ENCODE measurements at places on chromosomes 16 and 17.

DNA sequence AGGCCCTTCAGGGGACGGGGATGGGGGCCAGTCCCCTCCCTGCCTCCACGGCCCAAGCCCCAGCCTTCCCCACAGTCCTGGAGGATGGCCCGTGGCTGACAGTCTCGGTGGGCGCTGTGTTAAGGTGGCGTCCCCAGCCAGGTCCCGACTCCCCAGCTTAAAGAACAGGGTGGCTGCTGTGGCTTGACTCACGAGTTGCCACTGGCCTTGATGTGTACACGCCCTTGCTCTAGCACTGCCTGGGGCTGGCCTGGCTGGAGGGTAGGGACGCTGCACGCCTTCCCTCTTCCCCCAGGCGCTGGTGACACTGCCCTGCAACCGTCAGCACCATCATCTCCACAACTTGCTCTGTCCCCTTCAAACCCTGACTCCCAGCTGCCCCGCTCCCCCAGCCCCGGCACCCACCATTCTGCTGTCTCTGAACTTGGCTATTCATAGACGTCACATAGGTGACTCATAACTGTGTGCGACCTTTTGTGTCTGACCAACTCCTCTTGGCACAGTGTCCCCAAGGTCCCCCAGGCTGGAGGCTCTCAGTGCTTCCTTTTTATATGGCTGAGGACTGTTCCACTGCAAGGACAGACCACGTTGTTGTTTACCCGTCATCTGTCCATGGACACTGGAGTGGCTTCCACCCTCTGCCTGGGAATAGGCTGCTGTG is 6.3 kb downstream of the GNPTG start:
- peak; percentile 10 for DNase-seq

- no peak for DNase-seq
Measured at GRCh38 chr17:9729735-9730420, 61.5 kb downstream of the DHRS7C start.

DNA sequence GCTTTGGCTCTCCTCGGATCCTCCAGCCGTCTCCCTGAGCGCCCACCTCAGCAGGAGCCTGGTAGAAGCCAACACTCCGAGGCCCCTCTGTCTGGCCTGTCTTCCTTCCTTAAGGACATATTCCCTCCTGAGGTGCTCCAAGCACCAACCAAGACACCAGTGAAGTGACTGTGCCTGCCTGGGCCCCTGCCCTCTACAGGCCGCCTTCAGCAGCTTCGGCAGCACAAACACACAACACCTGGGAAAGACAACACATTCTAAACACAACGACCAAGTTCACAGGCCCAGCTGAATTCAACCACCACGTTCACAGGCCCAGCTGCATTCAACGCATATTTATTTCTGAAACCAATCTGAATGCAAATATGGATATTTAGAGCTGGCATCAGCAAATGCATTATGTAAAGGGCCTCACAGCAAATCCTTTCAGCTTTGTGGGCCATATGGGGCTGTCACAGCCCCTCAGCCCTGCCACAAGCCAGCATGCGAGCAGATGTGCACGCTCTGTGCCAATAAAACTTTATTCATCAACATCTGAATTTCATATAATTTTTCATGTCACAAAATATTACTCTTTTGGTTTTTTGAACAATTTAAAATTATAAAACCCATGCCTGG is 12.2 kb downstream of the GALNS start:
- DNase-seq = no peak

DNA sequence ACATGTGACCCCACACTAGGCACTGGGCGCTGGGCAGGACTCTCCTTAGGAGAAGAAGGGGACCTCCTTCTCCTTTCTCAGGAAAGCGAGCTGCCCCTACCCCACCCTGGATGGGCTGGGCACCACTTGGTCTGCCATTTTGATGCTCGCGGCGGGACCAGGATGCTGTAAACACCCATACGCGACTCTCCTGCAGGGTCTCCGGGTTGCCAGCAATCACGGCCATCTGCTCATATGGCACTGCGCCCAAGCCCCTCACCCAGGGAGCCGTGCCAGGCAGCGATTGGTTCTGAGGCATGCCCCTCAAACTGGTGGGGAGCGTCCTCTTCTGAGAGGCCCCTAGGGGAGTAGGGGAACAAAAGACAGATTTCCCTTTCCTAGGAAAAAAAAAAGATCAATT is 99.0 kb downstream of the C16orf78 start:
- DNase-seq = no peak

DNA sequence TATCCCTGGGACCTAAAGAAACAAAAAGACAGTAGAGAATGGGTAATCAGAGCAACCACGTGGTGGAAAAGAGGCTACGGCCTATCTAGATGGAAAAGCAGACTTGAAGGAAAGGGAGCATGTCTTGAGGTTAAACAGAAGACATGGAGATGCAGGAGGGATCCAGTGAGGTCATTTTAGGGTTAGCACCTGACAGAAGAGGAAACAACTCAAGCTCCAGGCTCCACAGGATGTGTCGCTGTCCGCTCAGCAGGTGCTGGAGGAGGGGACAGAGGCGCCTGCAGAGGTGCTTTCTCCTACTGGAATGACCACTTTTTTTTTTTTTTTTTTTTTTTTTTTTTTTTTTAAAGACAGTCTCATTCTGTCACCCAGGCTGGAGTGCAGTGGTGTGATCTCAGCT is 47.5 kb upstream of the CLEC3A start:
- no peak for DNase-seq

- no peak for DNase-seq
Measured at GRCh38 chr16:6016530-6017184, 919.1 kb upstream of the EEF2KMT start.

GRCh38 chr16:87169509-87169995 is 147.6 kb downstream of the C16orf95 start:
- DNase-seq = no peak

- no peak for DNase-seq
Measured at GRCh38 chr17:40382251-40382650, 17.7 kb upstream of the GJD3 start.

GRCh38 chr17:49910858-49911204 is 58.2 kb upstream of the DLX4 start:
- DNase-seq = no peak

- DNase-seq = no peak
Measured at GRCh38 chr16:79687249-79688130, 87.0 kb upstream of the MAF start.

DNA sequence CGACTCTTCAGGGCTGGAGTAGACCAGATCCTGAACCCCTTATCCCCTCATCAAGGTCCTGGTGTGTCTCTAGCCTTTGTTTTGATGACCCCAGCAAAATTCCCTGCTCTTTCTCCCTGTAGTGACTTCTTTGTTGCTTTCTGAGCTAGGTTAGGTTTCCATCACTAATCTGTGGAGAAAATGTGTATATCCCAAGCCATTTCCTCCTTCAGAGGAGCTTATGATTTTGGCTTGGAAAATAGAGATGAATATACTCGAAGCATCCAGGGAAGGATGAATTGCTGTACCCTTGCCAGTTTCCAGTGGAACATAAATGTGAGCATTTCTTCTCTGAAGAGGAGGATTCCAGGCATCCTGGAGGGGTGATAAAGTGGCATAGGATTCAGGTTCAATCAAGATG is 55.8 kb downstream of the KSR1 start:
- no peak for DNase-seq

DNA sequence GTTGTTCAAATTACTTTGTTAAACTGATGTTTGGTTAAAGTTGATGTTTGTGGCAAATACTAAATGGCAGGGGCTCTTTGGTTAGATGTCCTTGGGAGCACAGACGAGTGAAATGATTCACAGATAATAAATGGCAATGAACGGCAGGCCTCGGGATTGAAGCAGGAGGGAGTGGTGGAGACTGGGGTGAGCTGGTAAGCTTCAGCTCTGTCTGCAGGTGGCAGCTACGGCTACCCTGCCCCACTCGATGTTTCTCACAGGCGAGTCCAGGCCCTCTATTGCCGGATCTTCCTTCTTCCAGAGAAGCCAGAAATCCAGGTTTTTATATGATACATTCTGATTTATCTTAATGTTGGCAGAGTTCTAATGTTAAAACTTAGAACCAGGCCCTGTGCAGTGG is 144.8 kb upstream of the CACNG5 start:
- DNase-seq = no peak

DNA sequence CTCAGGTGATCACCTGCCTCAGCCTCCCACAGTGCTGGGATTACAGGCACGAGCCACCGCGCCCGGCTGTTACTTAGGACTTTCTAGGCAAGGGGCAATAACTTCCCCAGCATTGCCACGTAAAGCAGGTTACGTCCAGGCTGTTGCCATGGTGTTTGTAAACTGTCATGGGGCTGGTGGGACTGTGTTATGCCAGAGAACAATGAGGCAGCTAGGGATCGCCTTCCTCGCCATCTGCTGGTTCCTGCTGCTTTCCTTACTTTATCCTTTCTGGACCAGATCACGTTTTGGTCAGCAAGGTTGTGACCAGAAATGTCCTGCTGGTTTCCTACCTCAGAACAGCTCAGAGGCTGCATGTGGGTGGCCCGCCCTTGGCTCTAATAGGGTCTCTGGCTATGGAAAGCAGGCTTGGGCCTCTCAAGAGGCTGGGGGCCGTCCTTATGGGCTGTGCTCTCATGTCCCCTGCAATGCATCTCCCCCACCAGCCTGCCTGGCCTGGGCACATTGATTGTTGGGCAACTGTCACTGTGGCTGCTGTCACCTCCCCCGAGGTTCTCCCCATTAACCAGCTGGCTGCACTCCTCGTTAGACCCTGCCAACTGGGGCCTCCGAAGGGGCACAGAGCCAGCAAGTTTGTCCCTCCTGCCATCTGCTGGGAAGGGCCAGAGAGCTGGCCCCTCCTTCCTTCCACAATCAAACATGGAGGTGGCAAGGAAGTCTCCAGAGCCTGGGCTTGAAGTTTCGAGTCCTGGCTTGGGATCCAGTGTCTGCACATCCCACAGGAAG is 28.2 kb upstream of the ZC3H18 start:
- no peak for DNase-seq

DNA sequence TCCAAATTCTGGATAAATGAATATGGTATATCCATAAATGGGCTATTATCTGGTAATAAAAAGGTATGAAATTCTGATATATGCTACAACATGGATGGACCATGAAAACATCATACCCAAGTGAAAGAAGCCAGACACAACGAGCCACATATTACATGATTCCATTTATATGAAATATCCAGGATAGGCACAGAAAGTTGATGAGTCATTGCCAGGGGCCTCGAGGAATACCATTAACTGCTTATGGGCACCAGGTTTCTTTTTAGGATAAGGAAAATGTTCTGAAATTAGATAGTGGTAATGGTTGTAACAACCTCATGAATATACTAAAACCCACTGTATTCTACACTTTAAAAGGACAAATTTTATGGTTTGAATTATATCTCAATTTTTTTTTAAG is 123.2 kb downstream of the PITPNC1 start:
- DNase-seq = no peak

- no peak for DNase-seq
Measured at GRCh38 chr17:49848019-49848473, at the start of gene TAC4. TAC4 (minus strand) TSS chr17:49848069; CDS start chr17:49848017, 52 bp downstream.

Measured in inflammatory macrophage (primary cell).